Upper lobe of right lung (tissue), 1 donor: ENCODE measurements at places on chromosomes 11 and 22. TPM values are rescaled to one million over a fixed set of nuclear protein-coding genes. Genes with fewer than 3 reads are reported as not detected.

DNA sequence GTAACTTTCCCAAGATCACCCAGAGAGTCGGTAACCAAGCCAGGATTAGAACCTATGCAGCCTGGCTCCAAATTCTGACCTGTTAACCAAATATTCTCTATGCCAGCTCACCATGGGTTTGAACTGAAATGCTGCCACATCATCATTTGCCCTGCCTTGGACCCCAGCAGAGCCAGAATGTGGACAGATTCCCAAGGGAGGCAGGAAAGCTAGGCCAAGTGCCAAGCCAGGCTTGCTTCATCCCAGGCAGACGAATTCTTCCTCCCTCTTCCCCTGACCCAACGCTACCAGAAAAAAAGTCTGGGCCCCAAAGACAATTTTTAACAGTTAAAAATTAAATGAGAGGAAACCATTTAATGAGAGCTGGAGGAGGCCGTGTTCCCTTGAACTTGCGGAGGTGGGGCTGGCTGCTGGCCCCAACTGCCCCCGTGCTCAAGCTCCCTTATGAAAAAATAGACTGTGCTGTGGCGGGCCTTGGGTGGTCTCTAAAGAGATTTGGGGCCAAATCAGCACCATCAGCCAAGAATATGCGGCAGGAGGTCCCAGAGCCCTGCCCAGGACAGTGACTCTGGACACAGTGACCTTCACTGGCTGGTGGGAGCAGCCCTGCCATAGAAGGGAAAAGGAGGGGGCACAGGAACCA is 184.1 kb upstream of the SYT13 start:
- no peaks in the 10 kb centered on the region for H3K36me3 ChIP-seq
- no peak overlapping the region for H3K27ac ChIP-seq
- no peak overlapping the region for H3K4me3 ChIP-seq
- DNase-seq, result no peak

DNA sequence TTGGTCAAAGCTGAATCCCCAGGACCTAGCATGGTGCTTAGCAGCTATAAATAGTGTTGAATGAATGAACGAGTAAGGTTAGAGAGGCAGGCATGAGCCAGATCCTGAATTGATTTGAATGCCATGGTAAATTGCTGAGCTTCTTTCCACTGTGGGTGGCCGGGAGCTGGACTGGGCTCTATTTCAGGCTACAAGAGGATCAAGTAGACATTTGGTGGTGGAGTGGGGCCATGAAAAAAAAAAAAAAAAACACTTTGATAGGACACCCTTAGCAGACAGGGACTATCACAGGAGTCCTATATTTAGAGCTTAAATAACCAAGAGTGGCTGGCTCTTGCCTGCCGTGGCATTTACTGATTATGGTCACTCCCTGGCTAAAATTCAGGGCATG is 77.6 kb downstream of the MIAT start:
- H3K4me1 ChIP-seq, result no peaks in the 10 kb centered on the region
- H3K27ac ChIP-seq, result no peak overlapping the region
- H3K36me3 ChIP-seq, result no peaks in the 10 kb centered on the region
- H3K4me3 ChIP-seq, result no peak overlapping the region
- no peak for DNase-seq

DNA sequence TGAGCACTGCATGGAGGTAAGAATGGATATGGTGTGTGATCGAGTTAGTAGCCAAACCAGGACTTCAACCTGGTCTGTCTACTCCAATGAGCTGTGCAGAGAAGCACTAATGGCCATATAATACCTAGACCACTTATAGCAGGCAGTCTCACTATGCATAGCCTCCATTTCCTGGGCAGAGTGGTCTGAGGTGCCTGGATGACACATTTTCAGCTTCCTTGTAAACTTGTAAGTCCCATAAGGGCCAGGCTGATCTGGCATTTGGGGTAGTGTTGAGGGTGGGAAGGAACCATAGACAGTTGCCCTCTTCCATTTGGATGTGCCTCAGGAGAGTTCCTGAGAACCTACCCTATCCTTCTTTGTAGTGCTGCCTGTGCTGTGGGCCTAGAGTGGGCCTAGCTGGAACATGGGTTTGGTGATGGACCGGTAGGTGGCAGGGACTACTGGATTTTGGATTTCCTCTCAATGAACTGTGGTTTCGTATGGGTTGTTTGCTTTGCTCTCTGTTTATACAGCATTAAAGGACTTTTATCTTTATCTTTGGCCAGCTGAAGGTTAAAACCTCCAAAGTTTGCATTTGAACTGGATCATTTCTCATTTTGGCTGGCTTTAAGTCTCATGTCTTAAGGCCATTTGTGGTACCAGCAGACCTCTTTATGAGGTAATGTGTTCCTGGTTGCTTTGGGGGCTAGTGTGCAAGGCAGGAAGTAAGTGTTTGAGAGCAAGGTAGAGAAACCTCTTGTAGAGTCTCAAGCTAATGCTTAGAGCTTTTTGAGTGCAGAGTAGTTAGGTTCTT is 86.9 kb downstream of the STIM1 start:
- no peaks in the 10 kb centered on the region for H3K36me3 ChIP-seq
- H3K4me3 ChIP-seq, result no peak overlapping the region
- H3K4me1 ChIP-seq, result peaks cover 55% of the 10 kb centered on the region
- no peaks in the 10 kb centered on the region for H3K27me3 ChIP-seq

GRCh38 chr22:45834795-45835194 is 142.2 kb downstream of the WNT7B start:
- H3K27me3 ChIP-seq, result no peaks in the 10 kb centered on the region
- no peak for DNase-seq
- no peak overlapping the region for H3K27ac ChIP-seq
- peaks cover 3% of the 10 kb centered on the region for H3K4me1 ChIP-seq
- no peak overlapping the region for H3K4me3 ChIP-seq

GRCh38 chr11:69384251-69385143 is 90.5 kb downstream of the MYEOV start:
- DNase-seq, result no peak
- H3K4me1 ChIP-seq, result no peaks in the 10 kb centered on the region
- H3K36me3 ChIP-seq, result no peaks in the 10 kb centered on the region
- H3K27me3 ChIP-seq, result no peaks in the 10 kb centered on the region

DNA sequence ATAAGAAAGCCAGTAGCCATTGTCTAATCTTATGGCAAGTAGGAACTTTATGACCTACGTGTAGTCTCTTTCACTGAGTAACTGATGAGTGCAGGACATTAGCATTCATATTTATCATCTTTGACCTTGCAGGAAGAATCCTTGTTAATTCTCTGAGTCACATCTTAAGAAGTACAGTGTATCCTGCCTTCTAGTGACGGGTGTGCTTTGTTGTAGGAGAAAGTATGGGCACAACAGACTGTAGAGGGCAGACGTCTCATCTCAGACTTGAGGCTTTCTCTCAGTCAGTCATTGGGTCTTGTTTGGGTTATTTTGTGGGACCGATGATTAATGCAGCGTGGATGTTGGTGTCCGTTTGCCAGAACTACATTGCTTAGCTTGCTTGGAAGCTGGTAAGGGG is 6.8 kb downstream of the RNF214 start:
- H3K4me1 ChIP-seq, result no peaks in the 10 kb centered on the region
- H3K27ac ChIP-seq, result no peak overlapping the region

- peaks cover 21% of the 10 kb centered on the region for H3K4me1 ChIP-seq
- peak overlapping the region; percentile 77 for H3K27ac ChIP-seq
- peaks cover 7% of the 10 kb centered on the region for H3K36me3 ChIP-seq
- peaks cover 6% of the 10 kb centered on the region for H3K27me3 ChIP-seq
Observed at GRCh38 chr11:33867996-33868646, 23.8 kb downstream of the LMO2 start.

- DNase-seq, result no peak
- H3K27me3 ChIP-seq, result peaks cover 8% of the 10 kb centered on the region
- no peak overlapping the region for H3K27ac ChIP-seq
- H3K4me3 ChIP-seq, result no peak overlapping the region
- peaks cover 20% of the 10 kb centered on the region for H3K4me1 ChIP-seq
Observed at GRCh38 chr11:57652662-57653061, 3.0 kb upstream of the YPEL4 start.

GRCh38 chr22:44583061-44583760 is 85.2 kb upstream of the RTL6 start:
- H3K27me3 ChIP-seq, result peaks cover 12% of the 10 kb centered on the region
- no peak overlapping the region for H3K27ac ChIP-seq
- no peak overlapping the region for H3K4me3 ChIP-seq

DNA sequence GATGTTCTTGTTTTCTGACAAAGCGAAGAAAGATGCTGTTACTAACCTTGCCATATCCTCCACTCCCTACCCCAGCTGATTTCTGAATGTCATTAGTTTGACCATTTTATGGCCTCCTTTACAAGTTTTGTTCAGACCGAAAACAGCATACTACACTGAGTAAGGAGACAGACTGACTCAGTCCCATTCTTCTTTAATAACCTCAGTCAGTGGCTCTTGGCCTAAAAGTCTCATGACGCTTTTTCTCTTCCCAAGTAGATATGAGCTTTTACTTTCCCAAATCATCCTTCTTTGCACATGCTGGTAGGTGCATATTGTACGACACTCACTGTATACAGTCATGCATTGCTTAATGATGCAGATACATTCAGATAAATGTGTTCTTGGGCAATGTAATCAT is 8.0 kb upstream of the FIBIN start:
- H3K36me3 ChIP-seq, result no peaks in the 10 kb centered on the region
- H3K27ac ChIP-seq, result peak overlapping the region; percentile 30
- no peak overlapping the region for H3K4me3 ChIP-seq
- H3K4me1 ChIP-seq, result no peaks in the 10 kb centered on the region

The EHBP1L1 gene
- 88.3 TPM for total RNA-seq

The LMNTD2 gene
- 5.9 TPM for total RNA-seq

The NCF4 gene
- total RNA-seq, result 37.0 TPM

The JAML gene
- 87.9 TPM for total RNA-seq

The HTR3A gene
- total RNA-seq, result not detected

The ACRV1 gene
- not detected for total RNA-seq

The RFPL2 gene
- not detected for total RNA-seq
